NCI-H446 (cell line): ENCODE measurements at places on chromosomes 7 and 10.

GRCh38 chr7:88548399-88548798, 211.1 kb upstream of the ZNF804B start:
- DNase-seq = no peak

DNA sequence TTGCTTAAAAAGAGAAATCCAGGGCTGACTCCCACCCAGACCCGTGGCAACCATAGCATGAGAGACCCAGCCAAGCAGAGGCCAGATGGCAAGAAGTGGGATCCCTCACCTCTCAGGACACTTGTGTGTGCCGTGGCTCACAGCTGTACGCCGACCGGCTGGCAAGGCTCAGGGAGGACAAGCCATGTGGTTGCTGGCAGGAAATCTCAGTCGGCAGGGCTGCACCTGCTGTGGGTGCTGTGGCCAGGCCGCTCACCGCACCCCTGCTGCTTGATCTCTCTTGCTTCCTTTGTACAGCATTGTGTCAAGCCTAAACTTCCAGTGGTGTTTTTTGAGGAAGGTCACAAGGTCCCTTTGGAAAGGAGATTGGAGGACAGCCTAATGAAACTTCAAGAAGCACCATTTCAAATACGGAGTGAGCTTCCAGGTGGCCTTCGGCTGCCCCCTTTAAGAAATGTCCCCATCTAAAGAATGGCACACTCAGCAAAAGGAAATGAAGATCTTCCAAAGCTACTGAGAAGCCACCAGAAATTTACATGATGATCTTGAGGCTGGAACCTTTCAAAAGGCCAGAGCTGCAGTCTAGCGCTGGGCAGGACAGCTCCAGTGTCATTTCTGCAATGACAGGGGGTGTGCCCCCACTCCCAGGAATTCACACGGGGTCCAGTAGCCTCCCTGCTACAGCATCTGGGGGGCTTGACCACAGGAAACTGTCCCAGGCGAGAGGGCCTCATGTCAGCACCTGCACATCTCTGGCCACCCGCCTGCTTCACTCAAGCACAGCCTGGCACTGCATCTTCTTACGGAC, 409.0 kb upstream of the MGMT start:
- no peak for DNase-seq

GRCh38 chr10:78520737-78521430, 487.2 kb downstream of the RPS24 start:
- no peak for DNase-seq

GRCh38 chr10:128466831-128467371, 340.7 kb upstream of the MKI67 start:
- DNase-seq = no peak

GRCh38 chr10:95447685-95448084, 113.5 kb downstream of the SORBS1 start:
- DNase-seq = no peak

- no peak for DNase-seq
Measured at GRCh38 chr7:42997611-42998010, 65.4 kb downstream of the MRPL32 start.

GRCh38 chr10:82737549-82737948, 862.6 kb downstream of the NRG3 start:
- DNase-seq = peak; percentile 73

- no peak for DNase-seq
Measured at GRCh38 chr7:133698127-133698526, 429.0 kb upstream of the LRGUK start.

GRCh38 chr7:141072548-141073172, 1.2 kb upstream of the TMEM178B start:
- DNase-seq = peak; percentile 72

GRCh38 chr7:2209961-2210323, 22.8 kb downstream of the MAD1L1 start:
- no peak for DNase-seq

DNA sequence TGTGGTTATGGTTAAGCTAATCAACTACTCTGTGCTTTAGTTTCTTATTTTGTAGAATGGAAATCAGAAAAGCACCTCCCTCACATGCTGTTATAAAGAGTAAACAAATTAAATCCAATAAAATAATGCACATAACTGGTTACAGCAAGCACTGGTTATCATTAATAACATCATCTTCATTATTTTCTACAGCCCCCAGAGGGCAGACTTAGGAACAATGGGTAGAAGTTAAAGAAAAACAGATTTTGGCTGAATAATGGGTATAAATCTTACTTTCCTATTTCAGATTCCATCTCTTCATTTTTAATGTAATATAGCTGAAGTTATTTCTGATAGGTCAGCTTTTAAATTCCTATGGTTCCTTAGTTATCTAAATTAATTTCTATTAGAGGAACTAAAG, 126.5 kb downstream of the DOCK4 start:
- no peak for DNase-seq

DNA sequence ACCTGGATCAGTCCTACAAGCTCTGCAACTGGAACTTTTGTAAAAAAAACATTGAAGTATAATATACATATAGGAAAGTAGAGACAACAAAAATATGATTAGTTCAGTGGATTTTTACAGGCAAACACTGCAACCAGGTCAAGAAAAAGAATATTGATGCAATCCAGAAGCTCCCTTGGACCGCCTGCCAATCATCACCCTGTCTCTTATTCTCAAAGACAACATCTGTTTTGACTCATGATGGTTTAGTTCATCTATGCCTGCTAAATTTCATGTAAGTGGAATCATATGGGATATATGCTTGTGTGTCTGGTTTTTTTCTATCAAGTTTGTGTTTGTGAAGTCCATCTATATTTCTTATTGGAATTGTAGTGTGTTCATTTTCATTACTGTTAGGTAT, 7.7 kb upstream of the HYCC1 start:
- DNase-seq = no peak

GRCh38 chr10:8182806-8183205, 128.3 kb downstream of the GATA3 start:
- no peak for DNase-seq

- no peak for DNase-seq
Measured at GRCh38 chr10:126393076-126393475, 4.8 kb upstream of the ADAM12 start.

DNA sequence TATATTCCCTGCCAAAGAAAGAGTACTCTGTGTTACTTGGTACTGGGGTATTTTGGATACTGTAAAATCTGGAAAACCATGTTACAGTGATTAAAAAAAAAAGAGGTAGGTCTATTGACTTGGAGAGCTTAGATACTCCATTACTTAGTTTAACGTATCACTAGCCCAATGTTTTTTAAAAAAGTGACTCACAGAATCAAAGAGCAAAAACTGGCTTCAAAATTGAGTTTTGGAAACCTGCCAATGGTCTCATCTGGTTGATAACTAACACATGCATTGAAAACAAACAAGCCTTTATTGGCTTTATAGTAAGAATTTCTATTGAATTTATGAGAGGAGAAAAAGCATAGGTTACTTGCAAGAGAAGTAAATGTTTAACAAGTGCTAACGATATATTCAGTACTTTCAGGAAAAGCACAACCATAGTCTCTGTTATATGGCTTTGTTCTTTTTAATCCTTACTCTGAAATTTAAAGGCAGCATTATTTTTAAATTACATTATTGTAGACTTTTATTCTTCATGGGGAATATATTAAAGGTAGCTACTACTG, 563.3 kb upstream of the SORCS1 start:
- no peak for DNase-seq

GRCh38 chr10:23606456-23606855, 167.6 kb downstream of the OTUD1 start:
- no peak for DNase-seq

- no peak for DNase-seq
Measured at GRCh38 chr10:31708474-31708873, 220.2 kb downstream of the ARHGAP12 start.

- DNase-seq = no peak
Measured at GRCh38 chr7:151016505-151016904, 7.8 kb downstream of the ATG9B start.
